GF-D8 (cell line): ENCODE measurements at places on chromosomes 12 and 14.

DNA sequence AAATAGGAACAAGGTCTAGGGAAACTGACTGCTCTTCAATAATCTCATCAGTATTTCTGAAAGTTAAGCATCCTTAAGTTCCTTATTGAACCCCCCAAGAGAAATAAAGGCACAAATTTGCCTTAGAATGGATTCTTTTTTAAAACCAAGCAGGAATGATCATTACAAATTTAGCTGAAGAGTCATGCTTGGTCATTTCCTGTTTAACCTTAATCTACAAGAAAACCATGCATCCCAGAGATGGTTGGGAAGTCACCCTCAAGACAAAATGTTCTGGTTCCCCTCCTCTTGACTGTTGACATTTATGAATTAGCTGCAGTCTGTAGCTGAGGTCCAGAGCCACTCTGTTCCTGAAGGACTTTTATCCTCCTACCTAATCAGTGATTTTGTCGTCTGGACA, 291.8 kb upstream of the G2E3 start:
- DNase-seq = no peak

DNA sequence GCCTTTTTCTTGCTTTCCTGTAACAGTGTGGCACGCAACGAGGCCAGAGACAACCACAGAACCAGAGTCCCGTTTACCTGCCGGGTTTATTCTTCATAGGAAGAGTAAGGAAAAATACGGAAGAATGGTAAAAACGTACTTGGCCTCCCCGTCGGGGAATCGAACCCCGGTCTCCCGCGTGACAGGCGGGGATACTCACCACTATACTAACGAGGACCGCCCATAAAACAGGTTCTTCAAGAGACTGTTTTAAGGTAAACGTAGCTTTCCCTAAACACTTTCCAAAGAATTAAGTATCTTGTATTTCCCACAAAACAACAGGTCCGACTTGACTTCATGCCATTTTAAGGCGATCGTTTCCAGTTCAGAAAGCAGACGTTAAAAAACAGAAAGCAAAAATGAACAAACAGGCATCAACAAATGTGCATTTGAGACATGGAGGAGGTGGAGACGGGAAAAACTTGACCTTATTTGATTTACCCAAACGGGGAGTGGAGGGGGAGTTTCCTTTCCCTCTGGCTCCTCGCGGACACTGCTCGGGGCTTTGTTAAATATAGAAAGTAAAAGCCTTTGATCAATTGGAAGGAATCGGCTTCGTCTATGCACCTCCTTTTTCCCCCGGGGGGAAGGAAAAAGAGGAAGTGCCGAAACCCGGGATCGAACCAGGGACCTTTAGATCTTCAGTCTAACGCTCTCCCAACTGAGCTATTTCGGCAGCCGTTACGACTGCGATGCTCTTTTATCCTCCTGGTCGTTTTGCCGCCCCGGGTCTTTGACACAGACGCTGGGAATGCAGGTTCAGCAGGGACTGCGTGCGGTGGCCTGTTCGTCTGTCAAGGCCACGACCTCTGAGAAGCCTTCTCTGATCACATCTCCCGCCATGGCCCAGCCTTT, 13.0 kb upstream of the UBC start:
- no peak for DNase-seq

DNA sequence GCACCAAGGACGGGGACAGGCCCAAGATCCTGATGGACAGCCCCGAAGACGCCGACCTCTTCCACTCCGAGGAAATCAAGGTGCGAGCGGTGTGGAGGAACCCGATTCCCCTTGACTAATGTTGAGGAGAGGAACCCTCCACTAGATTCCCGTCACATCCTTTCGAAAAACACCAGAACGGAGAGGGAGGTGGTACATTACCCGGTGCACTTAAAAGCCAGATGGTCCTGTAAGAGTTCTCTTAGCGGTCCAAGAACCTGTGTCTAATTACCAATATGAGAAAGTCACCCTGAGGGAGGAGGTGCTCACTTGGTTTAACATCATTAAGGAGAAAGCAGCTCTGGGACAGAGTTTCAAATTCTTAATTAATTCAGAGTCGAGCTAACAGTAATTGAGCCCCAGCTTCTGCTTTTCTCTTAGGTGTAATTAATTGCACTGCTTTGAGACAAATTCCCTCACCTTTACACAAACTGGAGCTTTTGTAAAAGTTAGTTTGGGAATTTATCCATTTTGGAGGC, 450 bp downstream of the PRKAB1 start:
- no peak for DNase-seq

DNA sequence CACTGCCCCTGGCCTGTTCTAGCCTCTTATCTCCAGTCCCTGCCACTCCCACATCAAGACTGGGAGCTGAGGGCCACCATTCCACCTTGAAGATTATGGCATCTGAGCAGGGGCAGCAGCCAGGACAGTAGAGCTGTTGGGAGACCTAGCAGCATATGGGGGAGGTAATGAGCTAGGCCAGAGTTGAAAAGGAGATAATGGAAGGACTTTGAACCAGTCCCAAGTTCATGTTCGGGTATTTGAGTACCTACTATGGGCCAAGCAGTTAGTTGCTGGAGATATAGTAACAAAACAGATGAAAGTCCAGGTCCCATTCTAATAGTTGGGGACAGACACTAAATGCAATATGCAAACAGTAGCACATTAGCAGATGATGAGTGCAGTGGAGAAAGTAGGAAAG, 151.5 kb downstream of the PLXNC1 start:
- no peak for DNase-seq

GRCh38 chr14:71228711-71229110, 321.5 kb downstream of the PCNX1 start:
- no peak for DNase-seq

- no peak for DNase-seq
Measured at GRCh38 chr14:89908712-89909450, 45.6 kb downstream of the EFCAB11 start.

DNA sequence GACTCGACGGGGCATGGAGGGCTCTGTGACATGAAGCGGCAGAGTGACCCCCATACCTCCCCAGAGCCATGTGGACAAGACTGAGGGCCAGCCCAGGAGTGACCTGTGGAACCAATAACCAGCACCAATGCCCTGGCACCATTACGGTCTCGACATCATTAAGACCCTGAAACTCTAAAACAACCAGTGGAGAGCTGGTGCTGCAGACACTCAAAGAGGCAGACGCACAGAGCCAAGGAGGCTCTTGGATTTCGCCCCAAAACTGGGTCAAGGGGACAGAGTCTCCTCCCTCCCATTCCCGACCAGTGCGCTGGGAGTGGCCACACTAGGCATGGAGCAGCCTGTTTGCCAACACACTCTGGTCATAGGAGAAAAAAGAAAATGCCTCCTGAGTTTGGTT, 41.6 kb upstream of the VASH1 start:
- DNase-seq = no peak
